ENCODE measurements at places on chromosomes 12 and 14. TPM values are rescaled to one million over a fixed set of nuclear protein-coding genes. Genes with fewer than 3 reads are reported as not detected.

PRH2 gene
- total RNA-seq = not detected

DNA sequence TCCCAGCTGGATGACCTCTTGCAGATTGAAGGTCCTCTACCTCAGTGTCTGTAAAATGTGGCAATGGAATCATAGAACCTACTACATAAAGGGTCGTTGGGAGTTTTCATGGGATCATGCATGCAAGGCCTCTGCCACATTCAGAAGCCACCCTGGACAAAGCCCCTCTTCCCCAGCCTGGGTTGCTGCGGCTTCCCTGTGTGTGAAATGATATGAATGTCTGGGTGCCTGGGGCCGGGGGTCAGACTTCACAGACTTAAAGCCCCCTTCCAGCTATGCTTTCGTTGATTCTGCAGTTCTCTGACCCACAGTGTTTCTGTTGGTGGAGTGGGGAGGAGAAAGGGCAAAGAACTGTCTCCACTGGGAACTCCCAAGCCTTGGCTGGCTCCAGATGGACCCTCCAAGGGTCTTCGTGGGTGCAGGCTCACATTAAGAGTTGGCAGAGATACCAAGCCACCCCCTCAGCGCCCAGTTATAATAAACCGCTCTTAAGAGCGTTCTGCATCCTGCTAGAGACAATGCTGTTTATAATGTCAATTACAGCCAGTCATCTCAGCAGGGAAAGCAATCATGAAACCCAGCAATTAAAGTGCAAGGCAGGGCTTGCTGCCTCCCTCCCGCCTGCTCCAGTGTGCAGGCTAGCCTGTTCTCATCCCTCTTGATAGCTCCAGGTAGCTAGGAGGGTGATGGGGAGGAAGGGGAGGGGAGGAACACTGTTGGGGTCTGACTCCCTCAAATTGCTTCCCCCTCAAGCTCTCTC, 210.9 kb upstream of the FKBP4 start:
- DNase-seq = no peak

GRCh38 chr12:69059465-69060457, 126.8 kb upstream of the CPM start:
- no peak for DNase-seq

DNA sequence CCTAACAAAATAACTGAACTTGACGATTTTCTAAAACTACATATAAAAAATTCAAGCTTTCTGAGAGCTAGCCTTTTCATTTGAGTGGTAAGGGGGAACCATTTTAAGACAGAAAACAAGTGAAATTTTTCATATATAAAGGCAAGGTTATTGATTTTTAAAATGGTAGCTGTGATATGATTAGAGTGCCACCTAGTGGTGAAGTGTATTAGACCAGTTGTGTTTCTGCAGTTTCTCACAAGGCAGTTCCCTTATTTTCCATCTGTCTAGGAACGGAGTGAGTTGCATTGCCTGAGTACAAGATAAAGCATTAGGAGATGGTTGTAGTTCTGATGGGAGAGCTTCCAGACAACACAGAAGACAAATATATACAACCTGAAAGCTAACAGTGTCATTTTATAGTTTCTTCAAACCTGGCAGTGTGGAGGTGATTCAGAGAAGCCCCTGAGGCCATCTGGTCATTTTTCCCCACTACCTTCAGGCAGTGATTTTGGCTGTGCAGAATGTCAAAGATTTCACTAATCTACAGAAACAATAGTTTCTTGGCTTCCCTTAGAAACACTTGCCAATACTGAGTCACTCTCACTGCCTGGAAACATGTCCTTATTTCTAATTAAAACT, 180.8 kb downstream of the C12orf50 start:
- no peak for DNase-seq

GRCh38 chr12:25894759-25895158, 63.7 kb upstream of the RASSF8 start:
- DNase-seq = no peak

DNA sequence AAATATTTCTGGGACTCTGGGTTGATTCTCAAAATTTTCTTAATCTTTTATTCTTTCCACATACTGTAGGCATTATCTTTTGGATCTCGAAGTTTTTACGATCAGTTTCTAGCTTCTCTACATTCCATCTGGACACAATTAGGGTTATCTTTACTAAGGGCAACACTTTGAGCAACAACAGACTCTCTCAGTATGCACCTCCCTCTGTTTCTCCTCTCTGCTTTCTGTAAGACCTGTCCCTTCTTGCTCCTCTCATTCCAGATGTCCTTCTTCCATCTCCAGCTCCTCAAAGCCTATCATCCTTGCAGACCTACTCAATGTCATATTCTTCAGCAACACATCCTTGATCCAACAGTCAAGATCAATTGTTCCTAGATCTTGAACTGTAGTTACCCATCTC, 457.0 kb downstream of the SLC6A15 start:
- DNase-seq = no peak

- no peak for DNase-seq
Observed at GRCh38 chr12:62907078-62907477, 27.9 kb downstream of the PPM1H start.

PLA2G1B gene
- total RNA-seq = not detected

DNA sequence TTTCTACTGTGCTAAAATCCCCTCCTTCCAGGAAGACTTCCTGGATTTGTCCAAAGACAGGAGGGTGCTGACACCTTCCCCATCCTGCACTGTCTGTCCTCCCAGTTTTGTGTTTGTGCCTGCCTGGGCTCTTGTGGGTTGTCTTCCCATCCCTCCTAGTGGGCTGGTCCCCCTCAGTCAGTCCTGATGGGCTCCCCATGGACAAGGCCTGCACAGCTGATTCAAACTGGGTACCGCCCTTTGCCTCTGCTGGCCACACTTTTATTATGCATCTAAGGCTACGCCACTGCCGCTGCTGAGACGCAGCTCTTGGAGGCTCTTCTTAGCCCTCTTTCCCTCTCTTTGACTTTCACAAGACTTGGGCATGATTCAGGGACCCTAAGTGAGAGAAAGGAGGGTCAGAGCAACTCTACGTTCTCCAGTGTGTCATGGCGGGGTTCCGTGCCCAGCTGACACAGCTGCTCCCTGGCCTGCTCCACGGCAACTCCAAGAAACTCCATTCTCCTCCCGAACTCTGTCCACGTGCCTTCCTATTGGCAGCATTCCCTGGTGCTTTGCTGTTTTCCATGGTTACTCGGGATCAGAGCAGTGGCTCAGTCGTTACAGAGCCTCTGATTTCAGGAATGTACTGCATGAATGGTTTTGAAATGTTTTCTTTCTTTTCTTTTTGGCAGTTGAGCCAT, 3.8 kb upstream of the KRT85 start:
- peak; percentile 85 for DNase-seq

GRCh38 chr14:73824127-73824526, 27.5 kb upstream of the PTGR2 start:
- DNase-seq = no peak

TPH2 gene
- not detected for total RNA-seq
